D341Med (cell line): ENCODE measurements at places on chromosomes 1 and 21.

DNA sequence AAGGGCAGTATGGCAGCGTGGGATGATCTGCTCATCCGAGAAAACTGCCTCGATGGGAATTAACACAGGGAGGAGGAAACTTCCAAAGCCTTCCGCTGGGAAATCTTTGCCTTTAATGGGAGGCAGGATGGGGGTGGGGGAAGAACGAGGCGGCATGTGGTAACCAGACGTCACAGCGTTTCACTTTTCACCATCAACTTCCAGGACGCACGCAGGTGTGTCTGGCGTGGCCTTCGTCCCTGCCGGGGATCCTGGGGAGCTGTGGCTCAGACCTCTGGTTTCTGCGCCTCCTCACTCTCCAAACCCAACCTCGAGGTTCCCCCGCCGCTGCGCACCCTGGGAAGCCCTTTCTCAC lies 282 bp downstream of the RSPH1 start:
- no peak for DNase-seq

- DNase-seq, result no peak
Measured at GRCh38 chr1:232893481-232894313, 56.7 kb upstream of the NTPCR start.

DNA sequence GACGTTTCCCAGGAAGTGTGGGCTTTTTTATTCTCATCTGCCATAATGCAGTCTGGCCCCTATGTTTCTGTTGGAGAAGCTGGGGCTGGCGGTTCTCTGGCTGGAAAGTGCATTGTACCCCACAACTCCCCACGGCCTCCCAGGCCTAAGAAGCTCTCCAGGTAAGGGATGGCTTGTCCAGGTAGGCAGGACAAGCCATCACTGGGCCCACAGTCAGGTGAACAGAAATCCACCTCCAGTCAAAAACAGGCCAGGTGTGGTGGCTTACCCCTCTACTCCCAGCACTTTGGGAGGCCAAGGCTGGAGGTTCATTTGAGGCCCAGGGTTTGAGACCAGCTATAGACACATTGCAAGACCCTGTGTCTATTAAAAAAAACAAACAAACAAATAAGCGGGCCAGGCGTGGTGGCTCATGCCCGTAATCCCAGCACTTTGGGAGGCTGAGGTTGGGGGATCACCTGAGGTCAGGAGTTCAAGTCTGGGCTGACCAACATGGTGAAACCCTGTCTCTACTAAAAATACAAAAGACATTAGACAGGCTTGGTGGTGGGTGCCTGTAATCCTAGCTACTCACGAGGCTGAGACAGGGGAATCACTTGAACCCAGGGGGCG lies 3.1 kb upstream of the WNT9A start:
- DNase-seq, result no peak

GRCh38 chr1:1841575-1841995 lies 49.3 kb downstream of the GNB1 start:
- no peak for DNase-seq

DNA sequence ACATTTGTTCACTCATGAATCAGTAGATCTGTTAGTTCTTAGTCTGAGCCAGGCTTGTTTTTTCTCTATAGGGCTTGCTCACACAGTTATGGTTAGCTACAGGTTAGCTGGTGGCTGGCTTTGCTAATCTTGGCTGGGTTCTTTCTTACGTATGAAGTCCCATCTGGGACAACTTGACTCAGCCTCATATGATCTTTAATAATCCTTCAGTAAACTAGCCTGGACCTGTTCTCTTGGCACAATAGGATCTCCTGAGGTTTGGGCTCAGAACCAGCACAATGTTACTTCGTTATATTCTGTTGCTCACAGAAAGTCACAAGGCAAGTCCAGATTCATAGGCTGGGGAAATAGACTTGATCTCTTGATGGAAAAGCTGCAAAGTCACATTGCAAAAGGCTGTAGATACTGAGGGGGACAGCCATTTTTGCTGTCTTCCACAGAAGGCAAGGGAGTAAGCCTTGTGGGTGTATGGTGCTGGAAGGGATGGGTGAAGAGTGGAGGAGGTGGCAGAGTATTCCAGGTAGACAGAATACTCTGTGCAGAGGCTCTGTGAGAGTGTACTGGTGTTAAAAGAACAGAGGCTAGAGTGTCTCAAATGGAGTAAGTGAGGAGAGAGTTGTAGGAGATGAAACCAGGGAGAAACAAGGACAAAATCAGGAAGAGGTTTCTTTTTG lies 24.4 kb downstream of the EFCAB7 start:
- DNase-seq, result no peak

DNA sequence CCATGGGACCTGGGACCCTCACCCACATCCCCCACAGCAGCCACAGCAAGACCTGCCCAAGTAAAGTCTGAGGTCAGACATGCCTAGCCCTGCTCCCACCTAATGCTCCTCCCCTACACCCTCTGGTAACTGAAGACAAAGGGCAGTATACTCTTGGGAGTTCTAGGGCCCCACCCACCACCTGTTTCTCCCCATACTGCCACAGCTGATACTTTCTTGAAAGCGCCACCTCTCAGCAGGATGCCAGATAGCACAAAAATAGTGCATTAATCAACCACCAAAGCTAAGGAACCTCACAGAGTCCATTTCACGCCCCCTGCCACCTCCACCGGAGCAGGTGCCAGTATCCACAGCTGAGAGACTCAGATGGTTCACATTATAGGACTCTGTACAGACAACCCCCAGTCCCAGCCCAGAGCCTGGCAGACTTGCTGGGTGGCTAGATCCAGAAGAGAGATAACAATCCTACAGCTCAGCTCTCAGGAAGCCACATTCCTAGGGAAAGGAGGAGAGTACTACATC lies 238.1 kb downstream of the LRRC40 start:
- no peak for DNase-seq

DNA sequence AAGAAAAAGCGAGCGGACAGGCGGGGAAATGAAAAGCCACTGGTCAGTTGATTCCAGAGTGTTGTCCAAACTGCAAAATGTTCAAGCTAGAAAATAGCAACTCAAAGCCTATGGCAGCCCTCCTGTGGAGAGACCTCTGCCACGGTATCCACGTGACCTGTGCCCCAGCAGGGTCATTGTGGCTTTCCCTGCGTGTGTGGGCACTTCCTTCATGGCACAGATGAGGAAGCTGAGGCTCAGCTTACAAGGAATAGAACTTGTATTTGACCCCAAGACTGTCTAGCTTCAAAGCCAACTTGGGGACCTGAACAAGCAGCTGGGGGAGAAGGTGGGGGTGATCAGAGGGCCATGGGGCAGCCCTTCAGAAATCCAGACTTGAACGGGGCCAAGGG lies 15.6 kb upstream of the PLEKHG5 start:
- DNase-seq, result no peak
